T-helper 2 cell (primary cell): ENCODE measurements at places on chromosomes 2 and 18.

GRCh38 chr2:116879650-116880160, 934.8 kb upstream of the DDX18 start:
- no peak for DNase-seq

GRCh38 chr2:206457188-206457634, 13.9 kb downstream of the ADAM23 start:
- DNase-seq = no peak

GRCh38 chr2:41943159-41943558, 104.7 kb upstream of the PKDCC start:
- DNase-seq = no peak

DNA sequence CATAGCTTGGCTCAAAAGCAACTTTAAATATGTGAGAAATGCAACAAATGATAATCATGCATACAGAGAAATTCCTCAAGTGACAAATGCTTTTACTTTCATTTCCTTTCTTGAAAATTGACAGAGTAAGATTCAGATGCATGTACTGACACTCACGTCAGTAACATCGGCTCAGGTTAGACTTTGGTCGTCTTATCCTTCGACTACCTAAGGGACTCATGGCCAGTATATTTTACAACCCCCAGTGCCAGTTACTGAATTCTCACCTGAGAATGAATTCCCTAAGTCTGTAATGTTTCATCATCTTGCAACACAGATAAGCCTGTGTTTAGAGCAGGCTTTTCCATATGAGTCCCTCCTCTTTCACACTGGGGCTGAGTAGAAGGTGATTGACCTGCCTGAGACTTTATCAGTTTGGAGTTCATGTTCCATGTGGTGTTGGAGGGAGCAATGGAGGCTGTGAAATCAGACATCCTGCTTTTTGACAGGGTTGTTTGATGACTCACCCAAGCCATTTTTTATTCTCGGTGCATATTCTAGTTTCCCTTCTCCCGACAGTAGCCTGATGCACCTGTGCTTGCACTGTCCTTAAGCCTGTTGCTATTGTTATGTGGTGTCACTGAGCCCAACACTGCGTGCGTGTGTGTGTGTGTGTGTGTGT, 30.5 kb upstream of the ATP8B1 start:
- no peak for DNase-seq

DNA sequence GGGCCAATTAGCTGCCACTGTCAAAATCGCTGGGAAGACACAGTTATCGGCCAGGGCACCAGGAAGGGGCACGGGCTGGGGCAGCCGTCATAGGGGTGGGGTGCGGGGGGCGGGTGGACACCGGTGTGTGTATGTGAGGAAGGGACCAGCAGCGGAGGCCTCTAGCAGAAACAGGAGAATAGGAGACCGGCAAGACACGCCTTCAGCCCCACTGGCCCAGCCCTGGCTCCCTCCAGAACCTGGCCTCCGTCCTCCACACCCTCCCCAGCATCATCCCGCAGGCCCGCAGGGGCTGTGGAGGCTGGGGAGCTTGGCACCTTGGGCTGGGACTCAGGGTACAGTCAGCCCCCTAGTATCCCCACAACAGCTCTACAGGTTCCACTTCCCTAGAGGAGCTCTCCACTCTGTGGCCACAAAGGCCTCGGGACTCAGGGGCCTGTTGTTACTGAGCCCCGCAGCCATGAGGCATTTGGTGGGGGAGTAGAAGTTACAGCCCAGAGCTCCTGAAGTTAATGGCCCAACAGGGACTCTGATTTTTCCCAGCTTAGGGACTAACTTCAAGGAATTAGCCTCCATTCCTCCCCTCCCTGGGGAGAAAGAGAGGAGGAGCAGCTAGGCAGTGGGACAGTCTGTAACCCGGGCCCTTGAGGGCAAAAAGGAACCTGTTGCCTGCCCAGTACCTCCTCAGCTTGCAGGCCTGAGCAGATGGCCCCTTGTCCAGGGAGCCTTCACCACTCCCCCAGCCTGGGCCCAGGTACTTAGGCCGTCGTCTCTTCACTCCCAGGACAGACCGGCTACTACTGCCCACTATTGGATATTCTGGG, 19.9 kb downstream of the SH2D6 start:
- DNase-seq = no peak

- no peak for DNase-seq
Observed at GRCh38 chr2:207902821-207903220, 122.5 kb downstream of the PLEKHM3 start.

- no peak for DNase-seq
Observed at GRCh38 chr2:65577654-65578053, 145.3 kb upstream of the SPRED2 start.

DNA sequence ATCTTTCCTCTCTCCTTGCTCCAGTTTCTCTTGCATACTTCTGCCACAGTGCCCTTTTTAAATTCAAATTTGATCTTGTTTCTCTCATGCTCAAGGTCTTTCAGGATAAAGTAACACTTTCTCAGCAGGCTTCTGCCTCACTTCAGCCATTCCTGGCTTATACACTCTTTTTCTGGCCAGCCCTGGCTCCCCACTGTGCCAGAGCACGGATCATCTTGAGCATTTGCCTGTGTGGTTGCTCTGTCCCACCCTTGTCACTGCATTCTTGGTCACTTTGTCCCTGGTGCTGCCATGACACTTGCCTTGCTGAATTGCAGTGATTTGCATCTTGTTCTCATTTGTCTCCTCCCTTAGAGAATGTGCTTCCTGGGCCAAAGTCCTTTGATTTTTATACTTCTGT, 634.3 kb downstream of the TMEM182 start:
- DNase-seq = no peak

- DNase-seq = no peak
Observed at GRCh38 chr2:140256080-140256479, 1475.9 kb upstream of the NXPH2 start.

DNA sequence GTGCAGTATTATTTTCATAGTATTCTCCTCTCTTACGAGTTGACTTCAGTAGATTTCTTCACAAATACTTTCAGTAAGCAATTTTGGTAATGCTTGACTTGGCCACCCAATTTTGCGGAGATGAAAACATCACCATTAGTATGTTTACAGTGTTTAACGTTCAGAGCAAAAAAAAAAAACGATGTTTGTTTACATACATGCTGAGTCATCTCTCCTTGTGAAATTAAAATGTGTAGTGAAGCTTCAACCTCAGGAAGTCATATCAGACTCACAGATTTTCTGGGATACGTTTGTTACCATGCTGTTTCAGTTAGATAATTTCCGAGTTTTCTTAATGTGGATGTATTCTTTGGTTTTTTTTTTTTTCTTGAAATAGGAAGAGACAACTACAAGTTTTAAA, 100.1 kb downstream of the CTNNA2 start:
- DNase-seq = no peak
